ENCODE measurements at places on chromosomes 5 and 9.

GRCh38 chr5:56316299-56316994, 83.3 kb upstream of the ANKRD55 start:
- no peak for DNase-seq

DNA sequence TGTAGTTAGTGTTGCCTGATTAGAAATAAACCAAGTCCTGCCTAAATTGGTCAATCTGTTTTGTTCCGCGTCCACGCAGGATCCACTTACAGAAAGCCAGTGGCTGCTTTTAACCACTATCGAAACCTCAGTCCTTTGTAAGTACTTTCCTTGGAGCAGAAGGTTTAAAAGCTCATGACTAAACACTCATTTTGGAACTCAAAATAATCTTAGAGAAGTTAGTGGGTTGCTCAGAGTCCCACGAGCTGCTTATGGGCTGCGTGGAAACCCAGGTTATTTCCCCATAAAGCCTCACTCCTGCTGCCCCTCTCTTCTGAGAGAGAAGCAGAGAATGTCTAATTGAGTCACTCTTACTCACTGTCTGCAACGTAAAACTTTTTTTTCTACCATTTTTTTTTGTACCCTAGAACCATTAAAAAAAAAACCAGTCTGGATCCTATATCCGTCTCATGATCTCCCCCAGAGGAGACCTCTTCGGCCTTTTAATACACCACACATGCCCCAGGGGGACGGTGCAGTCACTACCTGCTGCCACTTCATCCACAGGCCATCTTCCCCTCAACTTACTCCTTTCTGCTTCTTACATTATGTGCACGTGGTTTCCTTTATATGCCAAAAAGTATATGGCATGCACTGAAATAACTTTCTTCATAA, 7.6 kb downstream of the BASP1 start:
- DNase-seq = no peak

DNA sequence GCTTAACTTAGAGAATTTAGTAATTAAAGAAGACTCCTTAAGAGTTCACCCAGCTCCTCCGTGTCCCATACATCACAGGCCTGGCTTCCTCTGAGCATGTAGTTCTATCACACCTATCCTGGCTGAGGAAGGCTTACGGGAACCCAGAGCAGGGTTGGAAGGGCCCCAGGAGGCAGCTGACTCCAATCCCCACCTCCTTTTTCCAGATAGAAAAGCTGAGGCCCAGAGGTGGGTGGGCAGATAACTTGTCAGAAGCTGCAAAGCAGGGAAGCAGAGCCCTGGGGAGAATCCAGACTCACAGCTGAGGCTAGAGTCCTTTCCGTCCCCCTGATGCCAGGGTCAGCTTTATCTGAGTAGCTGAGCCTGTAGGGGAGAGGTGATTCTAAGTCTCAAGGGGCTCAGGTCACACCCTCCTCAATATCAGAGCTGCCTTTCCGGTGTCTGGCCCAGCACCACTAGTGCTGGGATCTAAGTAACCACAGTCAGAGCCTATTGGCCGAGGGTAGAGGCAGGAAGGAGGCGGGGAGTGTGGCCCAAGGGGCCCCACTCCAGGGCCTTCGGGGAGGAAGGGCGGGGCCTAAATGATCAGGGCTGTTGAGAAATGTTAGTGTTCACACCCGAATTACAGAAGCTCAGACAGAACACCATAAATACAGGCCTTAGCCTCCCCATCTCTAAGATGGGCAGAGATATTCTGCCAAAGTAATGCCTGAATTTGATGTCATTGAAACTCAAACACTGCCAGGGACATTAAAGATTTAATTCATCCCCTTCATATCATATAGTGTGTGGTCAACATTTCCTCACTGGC, 9.9 kb downstream of the CCDC69 start:
- DNase-seq = peak; percentile 78

DNA sequence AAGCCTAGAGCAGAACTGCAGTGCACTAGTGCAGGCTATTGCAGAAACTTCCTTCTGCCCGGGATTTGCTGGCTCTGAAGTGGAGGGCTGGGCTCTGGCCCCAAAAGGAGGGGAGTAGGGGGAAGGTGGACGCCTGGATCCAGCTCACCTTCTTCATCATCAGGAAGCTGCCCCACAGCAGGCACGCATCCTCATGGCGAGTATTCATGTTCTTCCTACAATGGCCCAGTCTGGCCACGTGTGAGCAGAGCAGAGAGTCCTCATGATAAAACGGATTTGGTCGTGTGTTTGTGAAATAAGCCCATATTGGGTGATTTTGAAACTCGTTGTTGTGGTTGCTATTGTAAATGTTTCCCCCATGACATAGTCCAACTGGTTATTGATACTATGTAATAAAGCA, 8.2 kb upstream of the GLIPR2 start:
- no peak for DNase-seq

DNA sequence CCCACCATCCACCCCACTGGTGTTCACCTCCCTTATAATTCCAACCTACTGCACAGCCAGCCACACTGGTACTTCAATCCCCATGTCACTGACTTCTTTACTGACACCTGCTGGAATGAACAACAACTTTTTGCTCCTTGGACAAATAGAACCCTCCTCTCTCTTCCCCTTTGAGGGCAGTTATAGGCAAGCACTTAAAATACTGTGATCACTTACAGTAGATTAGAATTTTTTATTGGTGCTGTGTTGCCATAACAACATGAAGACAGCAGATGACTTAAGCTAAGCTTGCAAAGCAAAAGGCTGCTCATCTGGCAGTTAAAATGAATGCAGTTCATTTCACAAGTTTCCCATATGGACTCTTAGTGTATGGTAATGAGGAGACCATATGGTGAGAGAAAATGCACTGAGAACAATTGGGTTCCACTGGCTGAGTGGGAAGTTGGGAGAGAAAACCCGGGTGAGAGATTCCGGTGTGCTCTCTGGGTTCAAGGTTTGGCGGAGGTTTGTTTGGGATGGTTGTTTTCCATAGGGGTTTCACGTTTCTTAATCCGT, 374.3 kb downstream of the EBF1 start:
- DNase-seq = no peak

DNA sequence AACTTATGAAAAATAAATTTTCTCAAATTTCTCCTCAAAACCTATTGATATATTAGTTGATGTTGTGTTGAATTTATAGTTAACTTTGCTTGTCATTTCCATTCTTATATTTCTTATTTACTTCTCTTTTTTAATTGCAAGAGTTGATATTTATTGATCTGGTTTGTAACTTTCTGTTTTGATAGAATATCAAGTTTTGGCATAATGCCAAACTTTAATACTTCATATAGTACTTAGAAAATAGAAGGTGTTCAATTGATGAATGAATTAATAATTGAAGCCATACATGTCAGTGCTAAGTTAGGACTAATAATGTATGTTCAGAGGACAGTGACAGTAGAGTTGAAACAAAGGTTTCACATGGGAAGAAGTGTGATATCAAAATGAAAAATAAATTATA, 27.9 kb downstream of the ERCC6L2 start:
- no peak for DNase-seq
